Calu3 (cell line): ENCODE measurements at places on chromosomes 12 and 14. TPM values are rescaled to one million over a fixed set of nuclear protein-coding genes. Genes with fewer than 3 reads are reported as not detected.

ZFC3H1 gene
- 64.0 and 66.6 TPM in 2 replicates for total RNA-seq

PPP2R5C gene
- total RNA-seq: 108 and 120 TPM in 2 replicates

MGST1 gene
- total RNA-seq: 352 and 354 TPM in 2 replicates

DNA sequence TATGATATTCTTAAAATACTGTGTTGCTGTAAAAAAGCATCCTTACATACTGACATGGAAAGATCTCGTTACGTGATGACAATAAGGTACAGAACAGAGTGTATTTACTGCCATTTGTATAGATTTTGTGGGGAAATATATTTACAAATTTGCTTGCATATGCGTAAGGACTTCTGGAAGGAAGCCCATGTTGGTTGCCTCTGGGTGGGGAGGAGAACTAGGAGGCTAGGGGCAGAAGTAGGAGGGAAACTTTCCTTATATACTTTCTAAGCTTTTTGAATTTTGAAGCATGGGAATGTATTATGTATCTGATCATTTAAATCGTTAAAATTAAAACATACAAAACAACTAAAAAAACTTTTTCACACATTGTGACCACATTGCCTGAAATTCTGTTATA, 9.7 kb downstream of the MYO1A start:
- H3K27ac ChIP-seq: no peak overlapping the region
- peaks cover 100% of the 10 kb centered on the region for H3K27me3 ChIP-seq
- no peaks in the 10 kb centered on the region for H3K36me3 ChIP-seq

DNA sequence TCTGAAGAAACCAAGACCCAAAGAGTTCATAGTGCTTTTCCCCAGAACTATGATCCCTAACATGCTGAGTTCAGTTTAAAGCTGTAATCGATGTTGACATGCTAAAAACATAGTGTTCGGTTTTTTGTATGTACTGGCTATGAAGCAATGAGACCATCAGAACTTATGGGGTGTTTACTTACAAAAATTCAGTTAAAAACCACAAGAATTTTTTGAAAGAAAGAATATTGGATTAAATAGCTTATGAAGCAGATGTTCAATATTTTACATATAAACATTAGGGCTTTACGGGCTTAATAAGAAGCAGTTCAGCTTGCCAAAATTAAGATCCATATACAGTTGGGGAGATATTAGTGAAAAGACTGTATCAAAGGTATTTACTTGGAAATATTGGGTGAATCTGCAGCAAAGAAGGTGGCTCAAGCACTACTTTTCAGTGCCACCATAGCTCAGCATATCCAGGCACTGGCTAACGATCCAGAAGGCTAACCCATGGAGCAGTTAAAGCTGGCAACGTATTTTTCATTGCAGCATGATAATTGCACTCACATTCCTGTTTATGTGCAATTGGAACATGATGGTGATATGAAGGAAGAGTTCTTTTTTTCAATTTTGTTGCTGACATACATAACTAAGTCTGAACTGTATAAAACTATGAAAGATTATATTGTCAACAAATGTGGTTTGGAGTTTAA, 125.9 kb downstream of the EFCAB11 start:
- no peak overlapping the region for H3K27ac ChIP-seq
- no peaks in the 10 kb centered on the region for H3K27me3 ChIP-seq
- H3K36me3 ChIP-seq: no peaks in the 10 kb centered on the region

DNA sequence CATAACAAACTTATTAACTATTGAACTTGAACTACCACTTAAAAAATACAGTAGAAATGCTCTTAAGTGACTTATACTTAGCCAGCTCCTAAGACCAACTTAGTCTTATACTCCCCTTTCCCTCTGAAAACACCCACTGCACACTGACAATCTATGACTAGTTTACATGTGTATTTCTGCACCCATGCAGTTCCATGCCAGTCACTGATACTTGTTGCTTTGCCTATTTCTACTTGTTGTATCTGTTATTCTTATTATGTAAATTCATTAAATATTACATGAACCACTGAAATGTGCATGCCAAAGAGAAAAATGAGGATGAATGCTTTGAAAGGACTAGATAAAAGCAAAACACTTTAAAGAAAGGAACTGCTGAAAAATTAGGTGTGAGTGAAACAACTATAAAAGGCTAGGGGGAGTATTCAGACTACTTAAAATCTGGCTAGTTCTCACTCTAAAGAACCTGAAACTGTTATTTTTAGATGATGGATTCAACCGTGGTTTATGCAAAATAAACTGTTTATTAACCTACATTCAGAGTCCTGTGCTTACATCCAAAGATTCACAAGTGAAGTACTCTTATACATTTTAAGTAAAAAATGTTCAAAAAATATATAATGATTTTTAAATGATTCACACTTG, 74.7 kb downstream of the RPS6KA5 start:
- no peak overlapping the region for H3K27ac ChIP-seq
- H3K4me1 ChIP-seq: no peaks in the 10 kb centered on the region
- H3K36me3 ChIP-seq: no peaks in the 10 kb centered on the region
- DNase-seq: no peak

DNA sequence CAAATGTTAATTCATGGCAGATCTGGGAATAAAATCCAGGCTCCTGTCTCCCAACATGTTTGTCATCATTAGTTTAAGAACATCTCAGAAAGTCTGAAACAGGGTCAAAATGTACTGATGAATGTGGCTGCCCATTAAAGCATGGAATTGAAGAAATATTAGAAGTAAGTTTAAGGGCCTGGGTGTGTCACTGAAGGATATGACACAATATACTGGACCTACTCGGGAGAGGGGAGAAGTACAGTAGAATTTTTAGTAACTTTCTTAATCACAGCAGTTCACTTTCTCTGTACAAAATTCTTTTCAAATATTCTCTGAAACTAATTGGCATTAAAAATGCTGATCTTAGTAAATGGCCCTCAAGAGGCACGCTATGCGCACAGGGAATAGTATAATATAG, 185.5 kb downstream of the ETV6 start:
- H3K27me3 ChIP-seq: no peaks in the 10 kb centered on the region
- H3K27ac ChIP-seq: peak overlapping the region; percentile 90
- peaks cover 25% of the 10 kb centered on the region for H3K36me3 ChIP-seq
- peaks cover 70% of the 10 kb centered on the region for H3K4me1 ChIP-seq
- DNase-seq: no peak

HVCN1 gene
- 0.71 and 0.99 TPM in 2 replicates for total RNA-seq
